ENCODE measurements at places on chromosomes 6 and 20.

GRCh38 chr6:141169419-141169818 lies 963.3 kb upstream of the GJE1 start:
- DNase-seq = no peak

DNA sequence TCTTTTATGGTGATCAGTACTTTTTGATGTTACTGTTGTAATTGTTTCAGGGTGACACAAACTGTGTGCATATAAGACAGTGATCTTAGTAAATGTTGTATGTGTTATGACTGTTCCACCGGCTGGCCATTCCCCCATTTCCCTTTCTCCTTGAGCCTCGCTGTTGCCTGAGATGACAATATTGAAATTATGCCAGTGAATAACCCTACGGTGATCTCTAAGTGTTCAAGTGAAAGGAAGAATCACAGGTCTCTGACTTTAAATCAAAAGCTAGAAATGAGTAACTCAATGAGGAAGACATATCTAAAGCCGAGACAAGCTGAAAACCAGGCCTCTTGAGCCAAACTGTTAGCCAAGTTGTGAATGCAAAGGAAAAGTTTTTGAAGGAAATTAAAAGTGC lies 32.3 kb downstream of the TULP4 start:
- DNase-seq = no peak

- no peak for DNase-seq
Observed at GRCh38 chr6:155165029-155165710, 98.6 kb upstream of the CLDN20 start.

- no peak for DNase-seq
Observed at GRCh38 chr6:25171301-25171700, 107.9 kb upstream of the CARMIL1 start.

- no peak for DNase-seq
Observed at GRCh38 chr6:123808556-123808955, 4.9 kb downstream of the NKAIN2 start.
